Stimulated activated CD8-positive, alpha-beta memory T cell treated with anti-CD3 and anti-CD28 coated beads, Interleukin-7, amount 100 ng/mL, for 1 hour (primary cell): ENCODE measurements at places on chromosomes 4 and X.

DNA sequence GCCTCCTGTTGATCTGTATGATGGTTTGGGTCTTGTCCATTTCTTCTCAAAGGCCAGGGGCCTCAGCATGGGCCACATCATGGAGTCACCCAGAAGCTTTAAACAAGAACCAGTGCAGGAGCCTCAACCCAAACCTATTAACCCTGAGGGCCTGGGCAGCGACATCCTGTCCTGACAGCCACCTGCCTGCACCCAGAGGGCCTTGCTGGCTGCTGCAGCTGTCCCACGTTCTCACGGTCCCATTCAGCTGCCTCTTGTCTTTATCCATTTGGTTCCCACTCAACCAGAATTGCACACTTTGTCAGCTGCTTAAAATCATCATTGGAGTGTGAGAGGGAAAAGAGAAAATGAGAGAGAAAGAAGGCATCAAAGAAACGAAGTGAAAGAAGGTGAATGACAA, 21.6 kb downstream of the C4orf50 start:
- no peak for DNase-seq

- DNase-seq, result no peak
Observed at GRCh38 chr4:106201373-106201772, 114.6 kb downstream of the TBCK start.

- DNase-seq, result no peak
Observed at GRCh38 chr4:153468587-153468986, 2.4 kb downstream of the TMEM131L start.

- DNase-seq, result no peak
Observed at GRCh38 chrX:136731207-136731782, 49.4 kb downstream of the ARHGEF6 start.

- no peak for DNase-seq
Observed at GRCh38 chrX:68978255-68978654, 149.4 kb downstream of the EFNB1 start.

DNA sequence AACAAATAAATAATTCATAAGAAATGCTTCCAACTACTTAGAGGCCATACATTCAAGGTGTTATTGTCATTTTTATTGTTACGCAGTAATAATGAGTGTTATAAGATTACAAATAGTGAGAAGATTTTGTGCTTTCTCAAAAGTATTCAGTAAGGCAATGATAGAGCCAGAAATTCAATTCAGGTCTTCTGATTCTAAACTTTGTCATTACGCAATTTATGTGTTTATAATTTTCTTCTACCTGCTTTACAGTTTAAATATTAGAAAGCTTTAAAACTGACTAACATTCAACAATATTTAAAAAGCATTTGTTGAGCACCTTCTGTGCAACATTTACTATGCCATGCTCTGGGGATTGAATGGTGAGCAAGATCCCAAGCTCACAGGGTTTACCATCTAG, 183.4 kb upstream of the ETNPPL start:
- no peak for DNase-seq

DNA sequence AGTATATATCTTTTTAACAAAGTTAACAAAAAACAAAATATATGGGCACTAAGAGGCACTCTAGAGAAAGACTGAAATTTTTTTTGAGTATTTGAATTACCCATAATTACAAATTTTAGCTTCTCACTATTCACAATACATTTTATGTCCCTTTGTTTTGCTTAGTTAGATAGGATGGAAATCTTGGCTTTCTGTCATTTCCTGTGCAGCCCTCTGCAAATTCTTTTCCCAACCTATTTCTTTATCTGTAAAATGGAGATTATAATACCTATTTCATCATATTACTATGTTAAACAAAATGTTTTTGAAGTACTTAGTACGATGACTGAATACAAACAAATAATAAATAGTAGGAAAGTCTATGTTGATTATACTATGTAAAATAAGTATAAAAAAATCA, 710.0 kb downstream of the CCSER1 start:
- no peak for DNase-seq

DNA sequence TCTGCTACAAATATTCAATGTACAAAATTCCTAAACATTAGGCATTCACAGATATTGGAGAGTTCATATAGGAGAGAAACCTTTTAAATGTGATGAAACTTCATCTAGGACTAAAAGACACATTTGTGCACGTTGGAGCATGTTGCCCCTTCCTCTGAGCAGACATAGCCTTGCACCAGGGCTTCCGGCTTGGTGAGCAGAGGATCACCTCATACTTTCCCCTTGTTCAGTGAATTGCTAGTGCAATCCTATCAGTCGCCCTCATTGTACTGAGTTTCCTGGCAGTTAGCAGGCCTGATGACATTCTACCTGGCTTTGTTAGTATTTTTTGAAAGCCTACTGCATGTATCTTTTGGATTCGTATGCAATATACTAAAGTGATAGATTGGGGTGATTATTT, 466.2 kb downstream of the SPRY1 start:
- no peak for DNase-seq

- no peak for DNase-seq
Observed at GRCh38 chr4:87865288-87865687, 32.5 kb downstream of the MEPE start.

DNA sequence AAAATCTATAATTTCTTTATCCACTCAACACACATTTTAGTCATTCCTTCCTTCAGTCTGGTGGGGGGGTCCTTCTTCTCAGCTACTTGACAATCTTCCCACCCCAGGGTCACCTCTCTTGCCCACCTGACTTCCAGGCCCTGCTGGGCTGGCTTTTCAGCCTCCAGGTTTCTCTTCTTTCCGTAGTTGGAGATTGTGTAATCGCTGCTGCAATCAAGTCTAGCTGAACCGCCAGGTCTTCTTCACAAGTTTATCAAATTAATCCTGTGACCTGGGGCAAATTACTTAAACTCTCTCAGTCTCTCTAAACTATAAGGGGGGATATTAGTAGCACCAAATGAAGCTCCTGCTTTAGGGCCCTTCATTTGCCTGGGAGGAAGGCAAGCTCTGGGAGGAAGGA, 102.9 kb upstream of the TNIP3 start:
- DNase-seq, result no peak

GRCh38 chr4:55393461-55394320, 2.1 kb upstream of the TMEM165 start:
- DNase-seq, result no peak

DNA sequence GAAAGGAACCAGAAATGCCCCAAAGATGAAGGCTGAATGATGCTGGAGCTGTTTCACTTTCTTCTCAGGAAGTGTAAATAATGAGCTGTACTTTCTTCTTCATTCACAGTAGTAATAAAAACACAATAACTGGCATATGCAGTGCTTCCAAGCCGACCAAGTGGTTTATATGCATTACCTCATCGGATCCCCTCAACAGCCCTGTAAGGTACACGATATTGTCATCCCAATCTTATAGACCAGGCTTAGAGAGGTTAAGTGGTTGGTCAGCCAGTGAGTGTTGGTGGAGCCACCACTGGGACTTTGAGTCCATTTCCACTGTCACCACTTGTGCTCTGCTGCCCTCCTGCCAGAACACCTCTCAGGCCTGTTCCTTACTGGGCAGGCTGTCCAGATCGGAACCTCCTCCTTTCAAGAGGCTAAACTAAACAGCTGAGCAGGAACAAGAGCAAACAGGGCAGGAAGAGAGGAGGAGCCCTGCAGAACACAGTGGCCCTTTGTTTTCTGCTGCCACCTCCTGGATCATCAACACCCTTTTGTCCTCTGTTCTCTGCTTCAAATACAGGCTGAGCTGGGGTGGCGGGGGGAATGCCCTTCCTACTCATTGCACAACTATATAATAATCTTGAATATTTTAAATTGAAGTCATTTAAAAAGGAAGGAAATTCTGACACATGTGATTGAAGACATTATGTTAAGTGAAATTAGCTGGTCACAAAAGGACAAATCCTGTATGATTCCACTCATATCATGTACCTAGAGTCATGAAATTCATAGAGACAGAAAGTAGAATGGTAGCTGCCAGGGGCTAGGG, 112.5 kb upstream of the ATP6AP2 start:
- DNase-seq, result no peak

DNA sequence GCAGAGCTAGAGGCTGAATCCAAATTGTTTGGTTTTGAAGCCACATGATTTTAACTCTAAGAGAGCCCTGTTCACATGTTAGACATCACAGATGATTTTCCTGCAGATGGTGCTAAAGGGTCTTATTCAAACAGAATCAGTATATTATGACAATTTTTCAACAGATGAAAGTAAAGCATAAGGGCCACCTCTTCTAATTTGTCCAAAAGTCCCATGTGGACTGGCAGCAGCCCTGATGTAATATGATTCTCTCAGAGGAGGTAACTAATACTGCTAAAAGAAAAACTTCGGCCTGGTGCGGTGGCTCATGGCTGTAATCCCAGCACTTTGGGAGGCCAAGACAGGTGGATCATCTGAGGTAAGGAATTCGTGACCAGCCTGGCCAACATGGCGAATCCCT, 26.0 kb upstream of the SETD7 start:
- DNase-seq, result no peak

- no peak for DNase-seq
Observed at GRCh38 chr4:139684351-139684750, 18.7 kb downstream of the MGST2 start.

- DNase-seq, result no peak
Observed at GRCh38 chr4:38167973-38168372, 207.8 kb downstream of the PTTG2 start.

- DNase-seq, result no peak
Observed at GRCh38 chr4:172996571-172997216, 171.9 kb upstream of the GALNT7 start.

- no peak for DNase-seq
Observed at GRCh38 chrX:14344172-14344940, 185.0 kb upstream of the GLRA2 start.

DNA sequence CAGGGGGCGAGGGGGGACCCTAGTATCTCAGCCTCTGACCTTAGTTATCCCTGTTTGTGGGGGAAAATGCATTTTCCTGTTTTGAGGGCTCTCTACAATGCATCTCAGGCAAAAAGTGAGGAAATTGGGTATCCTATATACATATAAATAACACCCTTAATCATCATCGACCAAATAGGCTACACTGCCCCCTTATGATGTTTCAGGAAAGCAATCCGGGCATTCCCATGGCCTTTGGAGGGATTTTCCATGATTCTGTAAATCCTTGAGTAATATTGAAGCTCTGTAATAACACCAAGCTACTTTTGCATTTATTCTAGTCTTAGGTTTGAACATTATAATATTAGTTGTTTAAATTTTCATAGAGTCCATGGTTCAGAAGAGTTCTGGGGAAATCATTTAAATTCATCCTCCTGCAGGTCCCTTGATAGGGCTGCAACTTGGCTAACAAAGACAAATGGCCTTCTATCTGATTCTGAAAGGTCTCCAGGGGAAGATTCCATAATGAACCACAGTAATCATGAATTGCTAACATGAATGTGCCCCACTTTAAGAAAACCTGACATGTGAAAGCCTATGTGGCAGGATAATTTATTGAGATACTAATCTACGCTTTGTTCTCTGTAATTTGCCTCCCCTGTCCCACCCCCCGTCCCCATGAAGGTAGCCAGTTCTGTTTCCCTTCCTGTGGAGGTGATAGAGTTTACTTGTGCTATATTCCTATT, 91.5 kb upstream of the SCOC start:
- DNase-seq, result no peak

DNA sequence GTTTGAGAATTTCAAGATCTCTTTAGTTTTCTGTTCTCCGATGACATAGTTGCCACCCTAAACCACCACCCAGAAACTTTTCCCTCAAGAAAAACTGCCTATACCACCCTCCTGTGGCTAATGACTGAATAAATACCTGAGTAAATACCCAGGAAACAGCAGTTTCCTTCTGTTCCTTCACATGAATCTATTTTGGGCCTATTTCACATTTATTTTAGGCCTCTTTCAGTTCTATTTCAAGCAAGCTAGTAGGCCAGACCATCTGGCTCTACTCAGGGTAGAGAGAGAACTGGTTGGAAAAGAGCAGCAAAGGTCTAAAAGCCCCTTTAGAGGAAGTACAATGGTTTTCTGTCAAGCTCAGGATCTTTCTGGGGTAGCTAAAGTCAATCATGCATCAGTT, 23.4 kb downstream of the ARHGEF9 start:
- DNase-seq, result no peak

DNA sequence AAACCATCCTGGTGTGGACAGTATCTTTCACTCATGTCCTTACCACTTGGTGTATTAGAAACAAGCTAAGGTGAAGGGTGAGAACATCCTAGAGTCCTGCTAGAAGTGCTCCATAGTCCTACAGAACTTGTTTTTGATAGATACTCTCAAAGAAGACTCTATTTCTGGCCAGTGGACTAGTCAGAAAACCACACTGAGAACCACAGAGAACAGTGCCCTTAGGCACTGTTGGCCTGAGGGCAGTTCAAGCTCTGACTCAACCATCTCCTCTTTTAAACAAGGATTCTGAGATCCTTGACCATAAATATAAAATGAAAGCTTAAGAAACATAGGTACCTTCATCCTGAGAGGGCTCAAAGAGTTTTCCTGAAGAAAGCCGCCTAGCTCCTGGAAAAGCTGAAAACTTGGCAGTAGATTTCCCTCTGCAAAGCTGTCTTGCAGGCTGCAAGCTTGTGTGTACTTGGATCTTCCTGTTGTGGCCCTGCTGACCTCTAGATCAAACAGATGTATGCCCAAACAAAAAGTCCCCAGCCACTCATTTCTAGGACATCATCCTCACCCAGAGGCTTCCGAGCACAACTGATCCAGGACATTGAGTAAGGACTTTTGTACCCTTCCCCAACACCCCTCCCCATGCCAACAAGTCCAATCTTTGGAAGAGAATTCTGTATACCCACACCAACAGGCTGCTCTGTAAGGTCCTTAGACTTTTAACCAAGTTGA, 111.6 kb upstream of the CXCL13 start:
- no peak for DNase-seq
